ENCODE measurements at places on chromosomes 6 and 20.

DNA sequence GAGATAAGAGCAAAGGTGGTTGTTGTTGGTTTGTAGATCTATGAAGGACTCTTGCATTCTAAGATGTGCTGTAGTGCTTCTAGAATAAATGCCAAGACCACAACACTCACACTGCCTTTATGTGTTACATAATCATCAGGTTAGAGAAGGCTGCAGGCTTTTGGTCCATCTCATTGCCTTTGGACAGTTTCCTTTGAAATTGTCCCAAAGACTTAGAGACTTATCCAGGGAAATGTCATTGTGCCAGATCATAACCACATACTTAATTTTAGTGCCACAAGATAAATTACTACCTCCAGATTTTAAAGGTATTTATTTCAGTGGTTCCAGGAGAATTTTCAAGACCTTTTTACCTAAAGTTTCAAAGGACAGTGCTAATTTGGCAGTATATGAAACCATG, 666.6 kb upstream of the CITED2 start:
- DNase-seq: no peak

DNA sequence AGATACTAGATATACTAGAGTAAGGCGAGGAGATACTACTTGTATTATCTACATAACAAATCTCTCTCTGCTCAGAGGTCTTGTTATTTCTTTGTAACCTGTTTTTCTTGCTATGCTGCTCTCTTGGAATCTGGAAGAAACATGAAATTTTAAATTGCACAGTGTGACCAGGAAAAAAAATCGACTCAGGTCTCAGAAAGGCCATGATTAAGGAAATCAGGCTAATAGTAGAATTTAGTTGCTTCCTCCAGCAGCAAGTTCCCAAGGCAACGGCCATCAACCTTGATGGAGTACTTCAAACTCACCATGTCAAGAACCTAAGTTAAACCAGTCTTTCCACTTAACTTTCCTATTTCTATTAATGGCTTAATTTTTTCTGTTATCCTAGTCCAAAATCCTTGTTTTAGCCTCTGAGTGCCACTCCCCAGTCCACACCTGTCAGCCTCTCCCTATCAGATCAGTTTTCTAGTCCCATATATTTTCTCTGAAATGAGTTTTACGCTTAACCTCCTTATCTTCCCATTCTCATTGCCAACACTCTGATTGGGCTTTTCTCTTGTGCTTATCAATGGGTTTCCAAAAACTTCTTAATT, 87.7 kb upstream of the BEND3 start:
- DNase-seq: no peak

DNA sequence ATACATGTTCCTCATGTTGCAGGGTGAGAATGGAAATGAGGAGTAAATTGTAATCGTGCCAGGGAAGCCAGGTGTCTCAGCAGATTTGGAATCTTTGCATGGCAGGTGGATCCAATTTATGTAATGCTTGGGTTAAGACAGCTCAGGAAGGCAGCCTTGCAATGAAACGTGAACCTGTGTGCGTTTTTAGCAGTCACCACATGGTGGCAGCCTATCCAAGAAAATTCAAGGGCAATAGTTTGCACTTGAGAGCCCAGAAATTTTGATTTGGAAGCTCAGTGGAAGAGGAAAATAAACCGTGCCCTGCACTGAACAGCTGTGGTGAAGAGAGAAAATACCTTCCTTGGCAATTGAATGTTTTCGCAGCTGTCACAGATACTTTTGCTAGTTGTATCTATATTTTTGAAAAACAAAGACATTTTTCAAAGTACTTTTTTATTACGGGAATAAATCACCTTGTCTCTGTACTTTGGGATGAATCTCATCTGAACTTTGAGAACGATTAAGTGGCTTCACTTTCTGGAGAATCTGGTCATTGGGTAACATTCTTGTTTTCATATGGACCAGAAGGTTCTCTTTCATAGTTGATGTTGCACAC, 26.5 kb downstream of the MTHFD1L start:
- DNase-seq: peak; percentile 46

DNA sequence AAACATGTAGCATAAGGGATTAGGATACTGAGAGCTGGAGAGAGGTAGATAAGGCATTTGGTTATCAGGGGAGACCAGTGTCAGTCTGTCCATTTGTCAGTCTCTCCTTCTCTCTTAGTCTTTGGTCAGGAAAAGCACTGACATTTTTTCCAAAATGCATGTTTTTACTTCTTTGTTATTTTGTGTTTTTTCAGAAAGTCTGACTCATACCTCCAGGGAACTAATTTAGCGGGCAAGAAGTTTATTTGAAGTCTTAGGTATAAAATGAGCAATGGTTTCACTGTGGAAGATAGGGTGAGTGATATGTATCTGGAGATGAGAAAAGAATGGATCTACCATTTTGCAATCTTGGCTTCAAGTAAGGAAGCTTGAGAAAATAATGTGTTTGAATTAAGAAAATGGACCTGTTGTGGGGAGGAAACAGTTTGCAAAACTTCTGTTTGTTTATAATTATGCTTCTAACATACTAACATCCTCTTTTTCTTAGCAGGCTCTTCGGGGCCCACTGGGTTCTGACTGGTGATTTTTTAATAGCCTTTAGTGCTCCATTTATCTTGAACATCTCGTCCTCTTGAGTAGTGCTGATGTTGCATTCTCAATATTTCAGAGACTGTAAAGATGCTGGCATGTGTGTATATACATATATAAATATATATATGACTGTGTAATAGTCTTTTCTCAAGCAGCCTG, 66.9 kb upstream of the FABP7 start:
- DNase-seq: no peak

DNA sequence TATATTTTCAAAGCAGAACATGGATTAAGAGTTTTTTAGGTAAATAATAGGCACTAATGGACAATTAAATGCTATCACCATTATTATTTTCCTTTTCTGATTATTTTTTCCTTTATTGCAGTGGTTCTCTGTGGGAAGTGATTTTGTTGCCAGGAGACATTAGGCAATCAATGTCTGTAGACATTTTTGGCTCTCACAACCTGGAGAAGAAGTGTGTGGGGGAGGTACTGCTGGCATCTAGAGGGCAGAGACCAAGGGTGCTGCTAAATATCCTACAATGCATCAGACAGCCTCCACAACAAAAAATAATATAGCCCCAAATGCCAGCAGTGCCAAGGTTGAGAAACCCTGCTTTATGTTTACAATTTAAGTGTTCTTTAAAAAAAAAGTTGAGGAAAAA, 8.3 kb downstream of the IFNGR1 start:
- DNase-seq: no peak

GRCh38 chr20:59634435-59635005, 30.2 kb downstream of the PHACTR3 start:
- DNase-seq: no peak

DNA sequence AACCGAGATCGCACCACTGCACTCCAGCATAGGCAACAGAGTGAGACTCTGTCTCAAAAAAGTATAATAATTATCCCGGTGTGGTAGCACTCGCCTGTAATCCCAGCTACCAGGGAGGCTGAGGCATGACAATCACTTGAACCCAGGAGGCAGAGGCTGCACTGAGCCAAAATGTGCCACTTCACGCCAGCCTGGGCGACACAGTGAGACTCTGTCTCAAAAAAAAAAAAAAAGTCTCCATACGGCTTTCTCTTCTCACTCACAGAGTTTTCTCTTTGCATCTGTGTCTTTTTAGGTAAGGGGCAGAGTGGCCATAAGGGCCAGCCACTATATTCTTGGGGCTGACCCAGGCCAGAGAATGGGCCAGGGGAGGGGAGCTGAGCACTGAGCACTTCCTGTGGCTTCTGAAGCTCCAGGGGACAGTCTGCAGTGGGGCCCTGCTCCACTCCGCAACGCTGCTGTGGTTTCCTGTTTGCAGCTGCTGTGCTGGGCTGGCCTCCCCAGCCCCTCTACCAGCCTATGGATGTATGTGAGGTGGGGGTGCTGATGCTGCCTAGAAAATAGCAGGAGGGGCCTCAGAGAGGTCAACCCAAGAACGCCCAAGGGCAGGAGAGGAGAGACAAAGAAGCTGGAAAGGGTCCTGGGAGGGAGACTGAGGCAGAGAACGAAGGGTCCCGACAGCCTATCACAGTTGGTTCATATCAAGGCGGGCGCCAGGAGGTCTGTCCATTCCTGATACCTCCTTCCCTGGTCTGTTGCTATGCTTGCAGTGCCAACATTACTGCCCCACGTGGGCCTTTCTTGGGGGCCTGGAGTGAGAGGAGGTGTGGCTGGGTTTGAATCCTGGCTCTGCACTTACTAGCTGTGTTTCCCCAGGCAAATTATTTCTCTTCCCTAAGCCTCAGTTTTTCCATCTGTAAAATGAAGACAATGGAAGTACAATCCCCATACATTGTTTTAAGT, 16.0 kb downstream of the SLA2 start:
- DNase-seq: peak; percentile 71

DNA sequence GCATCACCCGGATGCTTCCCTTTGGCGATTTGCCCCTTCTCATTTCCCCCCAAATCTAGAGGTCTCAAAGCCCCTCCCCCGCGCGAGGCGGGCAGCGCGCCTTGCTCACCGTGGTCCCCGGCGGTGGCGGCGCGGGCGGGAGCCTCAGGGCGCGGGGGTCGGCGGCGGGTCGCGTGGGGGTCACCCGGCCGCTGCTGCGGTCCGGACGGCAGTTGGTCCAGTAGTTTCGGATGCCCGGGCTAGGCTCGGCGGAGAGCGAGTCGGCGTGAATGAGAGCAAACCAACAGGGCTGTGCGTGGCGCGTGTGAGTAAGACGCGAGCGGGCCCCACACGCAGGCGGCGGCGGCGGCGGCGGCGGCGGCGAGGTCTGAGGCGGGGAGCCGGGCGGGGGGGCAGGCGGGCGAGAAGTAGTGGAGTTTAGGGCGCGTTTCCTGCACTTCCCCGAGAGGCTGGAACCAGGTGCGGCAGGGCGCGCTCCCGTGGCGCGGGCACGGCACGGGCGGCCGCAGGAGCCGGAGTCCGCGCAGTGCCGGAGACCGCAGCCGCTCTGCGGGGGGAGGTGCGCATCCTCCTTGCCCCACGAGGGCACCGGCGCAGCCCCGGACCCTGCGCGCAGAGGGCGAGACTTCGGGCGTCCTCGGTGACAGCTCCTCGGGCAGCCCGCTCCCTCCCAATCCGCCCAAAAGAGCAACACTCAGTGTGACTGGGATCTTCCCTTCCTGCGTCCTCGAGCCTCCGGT, 567 bp downstream of the HS3ST5 start:
- no peak for DNase-seq

DNA sequence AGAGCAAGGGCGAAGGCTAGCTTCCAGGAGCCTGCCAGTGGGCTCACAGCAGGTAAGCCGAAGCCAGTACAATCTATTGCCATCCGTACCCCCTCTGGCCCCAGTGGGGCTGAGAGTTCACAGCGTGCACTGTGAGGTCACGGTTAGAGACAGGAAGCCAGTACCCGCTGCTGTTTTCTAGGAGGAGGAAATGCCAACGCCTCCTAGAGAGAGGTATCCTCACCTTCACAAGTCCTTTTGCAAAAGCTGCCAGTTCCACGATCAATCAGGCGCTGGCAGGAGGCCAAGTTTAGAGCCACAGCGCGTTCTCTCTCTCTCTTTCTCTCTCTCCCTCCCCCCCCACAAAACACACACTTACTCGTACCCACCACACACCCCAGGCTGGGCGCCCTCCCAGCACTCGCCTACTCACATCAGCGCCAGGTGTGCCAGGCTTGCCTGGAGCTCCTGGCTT, 22.5 kb downstream of the COL9A1 start:
- no peak for DNase-seq

GRCh38 chr6:161476711-161477110, 202.8 kb upstream of the AGPAT4 start:
- DNase-seq: no peak

GRCh38 chr20:51064137-51064536, 41.2 kb upstream of the KCNG1 start:
- no peak for DNase-seq

GRCh38 chr6:75778757-75779156, 29.7 kb downstream of the MYO6 start:
- DNase-seq: no peak

GRCh38 chr6:2492686-2493523, 247.5 kb upstream of the GMDS start:
- no peak for DNase-seq

- DNase-seq: no peak
Observed at GRCh38 chr6:163485388-163485851, 70.9 kb downstream of the QKI start.

GRCh38 chr20:46965477-46965876, 70.8 kb downstream of the EYA2 start:
- no peak for DNase-seq

DNA sequence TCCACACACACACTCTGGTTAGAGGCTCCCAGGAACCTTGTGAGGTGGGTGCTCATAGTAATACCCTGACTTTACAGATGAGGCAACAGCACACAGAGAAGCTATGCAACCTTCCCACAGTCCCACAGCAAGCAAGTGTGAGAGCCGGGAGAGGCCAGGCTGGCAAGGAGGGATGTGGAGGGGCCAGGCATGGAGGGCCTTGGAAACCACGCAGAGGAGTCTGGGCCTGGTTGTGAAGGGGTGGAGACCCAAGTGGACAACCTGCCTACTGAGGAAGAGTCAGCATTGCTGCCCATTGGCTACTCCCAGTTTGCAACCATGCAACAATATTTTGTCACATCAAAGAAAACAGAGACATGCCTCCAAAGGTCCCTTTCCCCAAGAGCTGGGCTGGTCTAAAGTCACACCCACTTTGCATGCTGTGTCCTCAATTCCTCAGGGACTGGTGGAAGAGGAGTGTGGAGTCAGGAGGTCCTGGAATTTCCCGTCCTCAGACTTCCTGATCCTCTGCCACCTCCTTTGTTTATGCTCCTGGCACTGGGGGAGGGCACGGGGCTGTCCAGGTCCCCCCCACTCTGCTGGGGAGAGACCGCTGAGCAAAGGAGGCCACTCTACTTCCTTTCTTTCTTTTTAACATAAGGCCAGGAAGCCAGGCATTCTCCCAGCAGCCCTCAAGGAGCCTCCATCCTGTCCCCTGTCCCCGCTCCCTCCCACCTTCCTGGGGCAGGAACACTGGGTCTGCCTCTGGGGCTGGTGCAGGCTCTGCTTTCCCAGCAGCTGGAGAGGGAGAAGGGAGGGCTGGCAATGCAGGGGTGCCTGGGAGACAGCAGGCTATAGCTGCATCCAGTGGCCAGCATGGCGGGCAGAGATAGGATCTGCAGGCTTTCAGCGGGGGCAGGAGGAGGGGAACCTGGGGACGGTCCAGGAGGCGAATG, 68.3 kb downstream of the NOL4L start:
- DNase-seq: no peak

GRCh38 chr20:50837532-50838321, 42.9 kb downstream of the BCAS4 start:
- DNase-seq: no peak

GRCh38 chr20:32358883-32359632, 927 bp downstream of the ASXL1 start:
- DNase-seq: peak; percentile 67

- DNase-seq: no peak
Observed at GRCh38 chr6:167049275-167049674, 50.1 kb downstream of the CEP43 start.

DNA sequence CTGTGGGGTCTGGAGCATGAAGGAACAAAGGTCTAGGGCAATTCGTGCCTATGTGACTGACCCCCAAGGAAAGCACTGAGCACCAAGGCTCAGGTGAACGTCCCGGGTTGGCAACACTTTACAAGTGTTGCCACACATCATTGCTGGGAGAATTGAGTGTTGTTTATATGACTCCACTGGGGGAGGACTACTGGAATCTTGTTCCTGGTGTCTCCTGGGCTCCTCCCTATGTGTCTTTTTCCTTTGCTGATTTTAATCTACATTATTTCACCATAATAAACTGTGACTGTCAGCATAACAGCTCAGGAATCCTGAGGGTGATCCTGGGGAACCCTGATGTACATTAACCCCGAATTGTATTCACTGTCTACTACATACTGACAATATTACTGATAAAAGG, 207.7 kb upstream of the BMP2 start:
- DNase-seq: no peak
